ENCODE measurements at places on chromosomes 7 and 10.
A peak's percentile ranks its signal among the peaks of the same experiment; 100 is the strongest.

GRCh38 chr7:115249080-115249479, 327.2 kb downstream of the MDFIC start:
- peak; percentile 53 for DNase-seq

- peak; percentile 85 for DNase-seq
Observed at GRCh38 chr7:137169282-137169698, 174.2 kb downstream of the PTN start.

DNA sequence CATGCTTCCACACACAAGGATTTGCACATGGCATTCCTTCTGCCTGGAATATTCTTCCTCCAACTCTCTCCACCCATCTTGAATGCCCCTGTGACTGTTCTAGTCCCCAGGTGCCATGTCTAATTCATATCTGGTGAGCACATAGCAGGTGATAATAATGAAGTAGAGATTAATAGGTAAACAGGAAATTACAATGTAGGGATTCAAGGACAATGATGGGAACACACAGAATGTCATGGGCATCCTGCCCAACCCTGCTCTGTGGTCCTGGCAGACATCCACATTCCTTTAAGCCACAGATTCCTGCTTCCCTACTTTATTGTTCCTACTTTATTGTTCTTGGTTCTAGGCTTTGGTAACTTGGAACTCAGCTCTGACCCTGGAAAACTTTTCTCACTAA, 115.8 kb downstream of the THSD7A start:
- no peak for DNase-seq

DNA sequence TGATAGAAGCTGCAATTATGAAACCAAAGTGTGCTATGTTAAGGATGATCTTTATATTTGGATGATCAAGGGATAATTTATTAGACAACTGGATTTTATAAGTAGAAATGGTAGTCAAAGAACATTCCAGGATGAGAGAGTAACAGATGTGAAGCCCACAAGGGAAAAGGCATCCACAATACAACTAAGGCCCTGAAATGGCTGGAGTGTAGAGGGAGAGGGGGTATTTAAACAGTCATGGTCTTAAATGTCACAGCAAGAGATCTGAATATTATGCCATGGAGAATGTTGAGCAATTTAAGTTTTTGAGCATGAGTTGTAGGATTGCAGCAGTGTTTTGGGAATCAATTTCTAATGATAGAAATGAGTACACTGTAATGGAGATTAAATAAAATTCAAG, 282.3 kb upstream of the DKK1 start:
- peak; percentile 12 for DNase-seq

DNA sequence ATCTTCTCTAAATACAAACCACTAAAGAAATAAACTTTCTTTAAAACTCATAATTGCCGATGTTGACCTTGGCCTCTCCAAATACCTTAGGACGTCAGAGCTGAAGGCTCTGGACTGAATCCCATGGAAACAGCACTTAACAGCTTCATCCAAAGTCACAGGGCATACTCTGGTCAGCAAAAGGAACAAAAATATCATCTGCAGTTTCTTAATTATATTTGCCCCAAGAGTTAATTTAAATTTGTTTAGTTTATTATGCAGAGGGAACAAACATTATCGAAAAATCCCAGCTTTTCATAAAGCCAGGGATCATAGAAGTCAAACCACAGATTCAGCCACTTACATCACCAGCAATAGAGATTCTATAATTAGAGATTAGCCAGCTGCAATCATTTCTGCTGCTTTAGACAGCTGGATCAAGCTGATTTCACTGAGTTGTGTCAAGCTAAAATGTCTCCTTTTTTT, 20.5 kb upstream of the FAM13C start:
- DNase-seq, result peak; percentile 93

GRCh38 chr7:39083781-39084180, 106.1 kb downstream of the POU6F2 start:
- DNase-seq, result no peak

- DNase-seq, result no peak
Observed at GRCh38 chr7:45069444-45070253, 19.1 kb downstream of the NACAD start.

GRCh38 chr7:47343061-47343455, 238.9 kb downstream of the TNS3 start:
- DNase-seq, result no peak

DNA sequence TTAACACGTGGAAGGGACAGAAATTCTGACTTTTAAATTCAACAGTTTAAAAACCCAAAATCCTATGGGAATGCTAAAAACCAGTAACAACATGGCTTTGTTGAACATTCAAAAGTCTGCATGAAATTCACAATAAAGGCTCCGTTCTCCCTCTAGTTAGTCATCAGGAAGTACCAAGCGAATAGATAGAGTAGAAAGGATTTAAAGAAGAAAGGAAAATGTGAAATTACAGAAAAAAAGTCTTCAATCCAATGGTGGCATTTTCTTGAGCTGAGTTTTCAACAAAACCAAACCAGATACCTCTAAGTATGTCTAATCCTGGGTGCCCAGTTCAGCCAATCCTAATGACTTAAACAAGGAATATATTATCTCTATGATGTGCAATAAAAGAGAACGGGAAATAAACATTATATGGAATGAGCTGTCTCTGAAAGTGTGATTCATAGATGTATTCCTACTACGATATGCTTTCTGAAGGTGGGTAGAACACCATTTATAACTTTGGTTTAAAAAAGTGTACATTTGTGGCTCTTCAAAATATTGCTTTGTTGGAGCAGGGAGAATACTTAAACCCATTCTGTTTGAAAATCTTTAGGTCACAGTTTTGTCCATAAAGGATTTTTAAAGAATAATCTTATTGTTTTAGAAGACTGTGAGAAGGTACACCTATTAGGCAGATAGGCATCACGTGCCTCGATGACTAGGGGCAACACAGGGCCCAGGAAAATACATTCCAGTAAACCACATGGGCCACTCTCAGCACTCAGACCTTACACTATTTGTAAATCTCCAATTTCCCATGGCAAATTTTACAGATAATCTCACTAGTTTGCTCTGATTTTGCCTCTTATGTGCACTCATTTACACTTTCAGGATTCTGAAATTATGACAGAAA, 87.7 kb downstream of the CUBN start:
- DNase-seq, result no peak

All from IMR-90 (cell line).